Activated CD8-positive, alpha-beta T cell treated with anti-CD3 and anti-CD28 coated beads, Interleukin-2, amount 10 ng/mL, durations not matched to agents 7 days and 5 days (primary cell): ENCODE measurements at places on chromosomes 6 and 20. TPM values are rescaled to one million over a fixed set of nuclear protein-coding genes. Genes with fewer than 3 reads are reported as not detected.

DNA sequence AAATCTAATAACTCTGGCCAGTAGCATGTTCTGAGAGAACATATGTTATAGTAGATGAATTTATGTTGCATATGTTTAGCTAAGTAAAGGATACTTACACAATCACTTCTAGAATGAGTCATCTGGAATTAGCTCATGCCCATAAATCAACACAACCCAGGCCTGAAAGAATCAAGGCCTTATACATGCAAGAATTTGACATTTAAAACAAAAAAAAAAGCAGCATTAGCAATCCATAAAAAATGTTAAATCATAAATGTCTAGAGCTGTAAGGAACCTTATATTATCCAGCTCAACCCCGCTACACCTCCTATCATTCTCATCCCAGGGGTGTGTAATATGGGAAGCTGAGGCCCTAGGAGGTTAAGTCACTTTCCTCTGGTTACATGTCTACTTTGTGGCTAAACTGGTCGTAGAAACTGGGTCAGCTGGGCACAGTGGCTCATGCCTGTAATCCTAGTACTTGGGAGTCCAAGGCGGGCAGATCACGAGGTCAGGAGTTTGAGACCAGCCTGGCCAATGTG lies 105.2 kb upstream of the CARMIL1 start:
- DNase-seq, result no peak

GRCh38 chr6:121759370-121759769 lies 323.9 kb downstream of the GJA1 start:
- no peak for DNase-seq

DNA sequence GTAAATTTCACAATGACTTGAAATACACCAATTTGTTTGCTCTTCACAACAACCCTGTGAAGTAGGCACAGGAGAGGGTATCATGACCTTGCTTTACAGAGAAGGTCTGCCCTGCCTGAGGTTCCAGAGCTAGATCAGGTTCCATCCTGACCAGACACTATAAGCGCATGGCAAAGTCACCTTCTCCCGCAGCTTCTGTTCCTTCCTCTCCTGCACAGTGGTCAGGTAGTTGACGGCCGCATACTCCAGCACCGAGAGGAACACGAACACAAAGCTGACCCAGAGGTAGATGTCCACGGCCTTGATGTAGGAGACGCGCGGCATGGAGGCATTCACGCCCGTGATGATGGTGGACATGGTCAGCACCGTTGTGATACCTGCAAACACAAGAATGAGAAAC lies 34.3 kb downstream of the PM20D2 start:
- DNase-seq, result no peak

GRCh38 chr6:38848760-38849159 lies 133.6 kb downstream of the DNAH8 start:
- DNase-seq, result no peak

GRCh38 chr6:43657221-43657802 lies 12.5 kb downstream of the RSPH9 start:
- no peak for DNase-seq

DNA sequence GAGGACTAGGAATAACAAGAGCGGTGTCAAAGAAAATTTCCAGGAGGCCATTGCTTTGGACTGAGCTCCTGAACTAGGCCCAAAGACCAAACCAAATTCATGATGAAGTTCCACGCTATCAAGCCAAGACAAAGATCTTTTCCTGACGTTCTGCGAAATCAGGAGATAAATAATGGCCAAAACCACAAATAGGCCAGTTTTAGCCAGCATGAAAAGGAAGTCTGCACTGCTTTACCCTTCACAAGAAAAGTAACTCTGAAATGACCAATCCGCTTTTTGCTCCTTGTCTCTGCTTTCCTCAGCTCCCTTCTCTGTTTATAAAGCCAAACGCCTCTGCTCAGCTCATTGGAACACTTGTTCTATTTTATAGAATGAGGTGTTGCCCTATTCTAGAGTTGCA lies 6.7 kb downstream of the NCOA5 start:
- no peak for DNase-seq

GRCh38 chr20:52104546-52105441 lies 86.8 kb downstream of the ZFP64 start:
- no peak for DNase-seq

- DNase-seq, result no peak
Observed at GRCh38 chr6:7572213-7572943, 17.6 kb upstream of the SNRNP48 start.

GRCh38 chr6:168926306-168926705 lies 327.3 kb downstream of the THBS2 start:
- DNase-seq, result no peak

DNA sequence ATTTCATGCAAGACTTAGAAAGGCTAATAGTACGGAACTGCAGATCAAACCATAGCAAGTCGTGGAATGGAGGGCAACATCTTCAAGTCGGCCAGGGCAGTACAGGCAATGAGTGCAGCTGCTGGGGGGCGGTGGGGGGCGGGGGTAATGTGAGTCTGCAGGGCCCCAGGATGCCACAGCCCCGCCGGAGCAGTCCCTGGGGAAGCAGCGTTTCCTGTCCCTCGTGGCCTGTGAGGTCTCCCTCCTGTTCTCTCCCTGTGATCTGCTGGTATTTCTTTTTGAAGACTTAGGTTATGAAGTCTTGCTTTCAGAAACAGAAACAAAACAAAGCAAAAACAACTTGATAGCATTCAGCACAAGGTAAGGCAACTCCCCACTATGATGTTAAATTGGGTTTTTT lies 351.9 kb downstream of the FOXA2 start:
- DNase-seq, result no peak

DNA sequence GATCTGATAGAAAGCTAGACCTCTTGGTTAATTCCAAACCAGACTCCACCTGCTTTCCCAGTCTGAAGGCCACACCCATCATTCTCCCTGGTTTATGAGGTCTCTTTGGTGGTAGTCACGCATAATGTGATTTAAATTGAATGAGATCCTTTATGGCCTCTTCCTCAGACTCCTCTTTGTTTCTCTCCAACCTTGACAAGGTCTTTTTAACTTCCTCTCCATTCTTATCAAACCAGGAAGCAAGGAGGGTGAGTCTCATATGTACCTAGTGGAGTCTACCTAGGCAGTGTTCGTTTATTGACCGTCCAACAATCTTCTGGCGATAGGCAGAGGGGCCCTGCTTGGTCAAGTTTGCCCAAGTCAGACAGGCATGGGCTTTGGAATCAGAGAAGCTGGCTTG lies 184.2 kb upstream of the LAMP5 start:
- DNase-seq, result no peak

DNA sequence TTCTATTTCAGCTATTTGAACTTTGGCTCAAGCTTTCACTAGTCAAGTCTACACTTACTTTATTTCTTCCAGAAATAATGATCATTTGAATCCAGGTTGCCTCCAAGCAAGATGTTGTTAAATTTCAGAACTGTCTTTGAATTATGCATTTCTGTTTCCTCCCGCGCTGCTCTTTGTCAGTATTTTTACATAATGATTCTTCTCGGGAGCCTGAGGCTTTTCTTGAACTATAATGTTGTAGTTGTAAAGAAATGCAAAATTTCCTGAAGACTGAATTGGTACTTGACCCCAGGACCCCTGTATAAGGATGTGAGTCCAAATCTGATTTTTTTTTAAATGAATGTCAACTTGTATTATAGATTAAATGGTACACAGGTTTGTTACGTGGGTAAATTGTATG lies 80.4 kb downstream of the ARMC2 start:
- no peak for DNase-seq

- no peak for DNase-seq
Observed at GRCh38 chr6:21972516-21972915, 324.3 kb downstream of the PRL start.

DNA sequence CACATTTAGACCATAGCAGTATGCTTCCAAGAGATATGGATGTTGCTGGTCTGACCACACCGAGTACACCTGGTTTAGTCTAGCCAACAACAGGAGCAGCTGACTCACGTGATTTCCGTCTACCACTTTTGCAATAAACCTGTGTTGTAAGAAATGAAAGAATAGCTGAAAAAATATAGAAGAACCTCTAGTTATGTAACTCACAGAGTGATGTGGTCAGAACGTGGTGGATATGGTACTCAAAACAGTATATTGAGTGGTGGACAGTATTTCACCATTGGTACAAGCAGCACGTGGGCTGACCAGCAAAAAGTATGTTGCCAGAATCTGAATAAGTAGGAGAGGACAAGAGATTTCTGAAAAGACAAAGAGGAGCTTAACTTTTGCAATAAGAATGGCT lies 226.9 kb downstream of the TBC1D7 start:
- no peak for DNase-seq

DNA sequence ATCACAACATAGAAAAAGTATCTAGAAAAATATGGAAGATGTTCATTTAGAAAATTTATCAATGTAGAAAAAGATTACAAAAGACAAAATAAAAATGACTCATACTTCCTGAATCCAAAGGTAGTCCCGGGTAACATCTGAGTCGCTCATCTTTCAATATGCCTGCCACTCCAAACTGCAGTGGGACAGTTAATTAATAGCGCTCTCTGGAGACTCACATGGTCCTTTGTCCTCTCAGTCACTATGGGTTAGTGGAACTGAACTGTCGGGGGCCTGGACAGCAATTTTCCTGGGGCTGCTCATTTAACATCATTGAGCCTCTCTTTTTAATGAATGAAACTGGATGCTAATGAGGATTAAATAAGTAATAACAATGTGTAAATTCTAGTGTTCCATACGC lies 103.4 kb downstream of the MAP3K4 start:
- no peak for DNase-seq

DNA sequence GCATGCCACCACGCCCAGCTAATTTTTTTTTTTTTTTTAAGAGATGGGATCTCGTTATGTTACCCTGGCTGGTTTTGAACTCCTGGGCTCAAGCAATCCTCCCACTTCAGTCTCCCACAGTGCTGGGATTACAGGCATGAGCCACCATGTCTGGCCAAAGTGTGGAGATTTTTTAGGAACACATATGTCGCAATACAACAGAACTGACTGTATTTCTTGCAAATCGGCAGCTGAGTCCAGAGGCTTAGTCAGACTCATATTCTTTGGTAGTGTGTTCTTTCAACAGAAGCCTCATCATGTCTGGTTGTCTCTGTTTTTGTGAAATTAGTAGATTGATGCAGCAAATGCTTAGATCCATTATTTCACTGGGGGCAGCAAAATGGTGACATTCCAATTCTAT lies 23.9 kb upstream of the CD164 start:
- no peak for DNase-seq

GRCh38 chr6:33947047-33947446 lies 143.2 kb upstream of the MLN start:
- no peak for DNase-seq

GRCh38 chr6:126718600-126719327 lies 378.8 kb downstream of the CENPW start:
- no peak for DNase-seq

GRCh38 chr6:47655719-47656595 lies 42.4 kb upstream of the ADGRF4 start:
- peak; percentile 71 for DNase-seq

DNA sequence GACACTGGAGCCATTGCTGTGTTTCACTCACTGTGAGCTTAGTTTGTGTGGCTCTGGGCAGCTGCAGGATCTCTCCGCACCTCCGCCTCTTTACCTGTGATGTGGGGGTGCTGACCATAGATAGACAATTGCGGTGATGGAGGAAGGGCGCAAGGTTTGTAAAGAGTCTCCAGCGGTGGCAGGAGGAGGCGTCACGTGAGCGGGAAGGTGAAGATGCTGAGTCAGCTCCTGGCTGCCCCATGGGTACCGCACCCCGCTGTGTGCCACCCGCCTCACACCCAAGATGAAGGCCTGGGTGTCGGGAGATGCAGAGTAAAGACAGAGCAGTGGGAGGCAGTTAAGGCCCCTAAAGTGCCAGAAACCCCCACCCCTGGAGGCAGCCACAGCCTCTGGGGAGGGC lies 9.0 kb upstream of the KCNQ2 start:
- no peak for DNase-seq

GRCh38 chr20:11124849-11125505 lies 451.2 kb upstream of the JAG1 start:
- no peak for DNase-seq

DNA sequence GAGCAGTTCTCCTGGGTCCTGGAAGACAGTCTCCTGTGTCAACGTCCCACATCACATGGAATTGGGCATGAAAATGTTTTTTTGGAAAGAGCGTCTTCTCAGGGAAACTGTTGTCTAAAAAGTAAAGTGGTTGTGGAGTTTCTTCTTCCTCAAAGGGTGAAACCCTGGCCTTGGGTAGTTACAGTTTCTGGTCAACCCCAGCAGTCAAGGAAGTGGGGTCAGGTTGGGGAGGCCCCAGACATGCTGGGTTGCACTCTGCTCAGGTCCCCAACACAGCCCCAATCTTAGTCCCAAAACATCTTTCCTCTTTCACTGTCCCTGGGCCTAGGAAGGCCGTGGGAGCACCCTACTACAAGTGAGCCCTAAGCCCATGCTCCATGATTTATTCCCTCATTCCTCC lies 996 bp upstream of the NFKBIE start:
- no peak for DNase-seq

DNA sequence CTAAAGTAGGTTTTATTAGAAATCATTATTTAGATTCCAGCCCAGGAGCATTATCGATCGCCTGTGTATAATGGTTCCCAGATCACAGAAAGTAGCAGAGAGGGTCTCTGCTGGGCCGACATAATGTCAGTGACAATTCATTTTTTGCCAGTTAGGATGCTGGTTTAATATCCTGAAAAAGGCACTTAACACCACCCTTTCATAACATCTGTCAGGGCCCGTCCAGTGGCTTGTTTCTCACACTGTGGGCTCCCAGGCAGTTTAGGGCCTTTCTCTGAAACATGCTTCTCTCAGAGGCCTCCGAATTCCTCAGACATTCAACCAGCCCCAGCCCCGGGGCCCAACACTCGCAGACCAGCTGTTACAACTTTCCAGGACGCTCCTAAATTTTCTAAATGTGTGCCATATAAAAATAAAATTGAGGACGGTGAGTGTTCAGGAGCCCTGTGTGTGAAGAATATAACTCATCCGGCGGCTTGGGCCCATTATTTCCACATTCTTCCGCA lies 108.6 kb upstream of the EYA4 start:
- no peak for DNase-seq

GRCh38 chr6:108365478-108365877 lies 70.6 kb downstream of the AFG1L start:
- no peak for DNase-seq

The MEP1A gene
- not detected for total RNA-seq

The TSBP1 gene
- not detected for total RNA-seq

The PHACTR2 gene
- 23.1 TPM for total RNA-seq

The SLC17A9 gene
- 57.8 TPM for total RNA-seq

The DCBLD1 gene
- 4.3 TPM for total RNA-seq

The SLA2 gene
- total RNA-seq, result 137 TPM

The MAK gene
- total RNA-seq, result 0.05 TPM

The CABLES2 gene
- 17.0 TPM for total RNA-seq
